KBM-7 (cell line): ENCODE measurements at places on chromosomes 3 and 15.

DNA sequence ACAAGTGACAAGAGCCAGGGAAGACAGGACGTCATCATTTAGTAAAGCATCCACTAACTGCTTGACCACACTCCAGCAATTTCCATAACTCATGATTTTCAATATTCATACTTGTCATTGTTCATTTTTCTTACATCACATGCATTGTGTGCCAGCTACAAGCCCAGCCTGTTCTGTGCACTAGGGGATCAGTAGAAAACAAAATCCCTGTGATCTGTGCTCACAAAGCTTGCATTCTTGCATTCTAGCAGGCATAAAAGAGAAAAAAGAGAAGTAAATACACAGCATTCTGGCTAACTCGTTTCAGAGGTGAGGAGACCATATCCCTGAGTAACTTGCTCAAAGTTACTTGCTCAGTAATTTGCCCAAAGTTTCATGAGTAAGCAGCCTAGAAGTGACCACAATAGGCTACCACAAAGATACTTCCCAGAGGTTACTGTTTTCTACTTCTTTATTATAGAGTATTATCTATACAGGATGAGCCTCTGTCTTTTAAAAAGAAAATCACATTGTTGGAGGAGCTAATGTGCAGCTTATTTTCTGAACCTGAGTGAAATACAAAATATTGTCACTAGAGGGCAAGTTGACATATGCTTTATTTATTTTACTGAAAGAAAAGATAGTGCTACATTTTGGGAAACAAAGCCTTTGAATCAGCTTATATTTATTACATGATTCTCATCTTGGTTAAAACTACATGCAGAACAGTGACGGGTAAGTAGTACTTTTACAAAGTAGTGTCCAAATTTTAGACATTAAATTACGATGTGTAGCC is 701.4 kb upstream of the LMCD1 start:
- peak; percentile 26 for DNase-seq

DNA sequence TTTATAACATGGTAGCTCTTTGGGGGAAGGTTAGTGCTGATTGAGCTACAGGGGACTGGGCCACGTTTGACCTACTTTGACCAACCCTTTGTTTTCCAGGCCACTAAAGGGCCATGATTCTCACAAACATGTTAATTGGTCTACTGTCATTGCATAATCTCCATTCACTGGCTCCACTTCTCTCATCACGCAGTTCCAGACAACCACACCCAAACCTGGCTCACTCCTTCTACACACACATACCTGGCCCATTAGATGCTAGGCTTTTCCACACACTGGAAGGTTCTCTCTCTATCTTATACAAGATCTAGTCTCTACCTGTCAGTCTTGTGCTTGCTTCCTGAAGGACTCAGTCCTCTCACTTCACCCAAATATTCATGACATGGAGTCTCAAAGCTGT is 15.9 kb downstream of the TGM5 start:
- no peak for DNase-seq

DNA sequence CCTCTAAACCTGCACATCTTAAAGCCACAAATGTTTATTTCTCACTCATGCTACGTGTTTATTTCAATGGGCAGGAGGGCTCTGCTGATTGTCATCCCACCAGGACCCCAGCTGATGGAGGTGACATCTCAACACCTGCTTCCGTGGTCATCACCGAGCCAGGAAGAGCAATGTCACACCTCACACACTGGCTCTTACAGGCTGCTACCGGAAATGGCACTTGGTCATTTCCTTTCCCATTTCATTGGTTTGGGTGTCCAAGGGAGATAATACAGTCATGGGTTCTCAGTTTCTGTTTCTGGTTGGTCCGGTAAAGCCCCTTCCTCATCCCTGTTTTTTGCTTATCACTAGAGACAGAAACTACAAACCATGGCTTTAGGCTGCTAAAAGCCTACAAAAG is 41.9 kb downstream of the ABHD2 start:
- peak; percentile 30 for DNase-seq

GRCh38 chr3:172189987-172190603 is 150.7 kb downstream of the FNDC3B start:
- no peak for DNase-seq

DNA sequence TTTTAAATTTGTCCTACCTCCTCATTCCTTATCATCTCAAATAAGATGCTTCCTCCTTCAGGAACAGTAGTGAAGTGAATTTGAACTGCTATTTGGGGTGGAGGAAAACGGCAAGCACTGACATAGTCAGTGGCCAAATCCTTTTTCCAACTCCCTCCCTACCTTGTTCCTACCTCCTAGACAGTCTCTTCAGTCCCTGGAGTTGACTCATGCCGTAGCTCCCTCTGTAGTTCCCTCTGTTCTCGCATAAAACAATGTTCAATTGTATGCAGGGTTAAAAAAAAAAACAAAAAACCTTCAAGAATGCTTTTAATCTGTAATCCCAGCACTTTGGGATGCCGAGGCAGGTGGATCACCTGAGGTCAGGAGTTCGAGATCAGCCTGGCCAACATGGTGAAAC is 1.4 kb downstream of the UBR1 start:
- no peak for DNase-seq

GRCh38 chr3:190865828-190866227 is 3.3 kb upstream of the GMNC start:
- DNase-seq, result no peak

GRCh38 chr3:64467255-64467944 is 220.4 kb downstream of the ADAMTS9 start:
- DNase-seq, result no peak

DNA sequence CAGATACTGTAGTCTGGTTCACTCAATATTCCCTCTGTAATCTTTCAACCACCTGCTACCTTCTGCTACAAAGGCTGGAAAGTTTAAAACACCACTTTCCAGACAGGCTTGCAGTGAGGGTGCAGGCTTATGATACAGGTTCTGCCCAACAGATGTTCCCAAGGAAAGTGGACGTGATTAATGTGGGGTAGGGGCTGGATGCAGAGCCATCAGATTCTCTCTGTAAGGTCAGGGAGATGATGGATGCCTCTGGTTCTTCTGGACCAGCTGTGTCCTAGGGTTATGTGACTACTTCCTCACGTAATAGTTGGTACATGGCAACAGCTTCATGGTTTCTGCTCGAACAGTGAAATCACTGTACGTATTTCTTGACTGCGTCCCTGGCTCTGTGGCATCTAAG is 11.1 kb downstream of the GPR176 start:
- DNase-seq, result no peak

GRCh38 chr15:59020322-59020721 is 32.9 kb downstream of the RNF111 start:
- no peak for DNase-seq

GRCh38 chr15:97012986-97013385 is 682.5 kb downstream of the NR2F2 start:
- DNase-seq, result no peak

- DNase-seq, result no peak
Measured at GRCh38 chr3:14082108-14082657, 42.5 kb downstream of the CHCHD4 start.

GRCh38 chr3:117768581-117768980 is 1059.0 kb downstream of the TUSC7 start:
- no peak for DNase-seq

- no peak for DNase-seq
Measured at GRCh38 chr15:67593562-67593961, 51.1 kb downstream of the MAP2K5 start.

GRCh38 chr3:197791113-197791891 is at the start of gene LRCH3:
Gene LRCH3 (plus strand): TSS chr3:197791254. CDS start chr3:197791279, 25 bp downstream.
- DNase-seq, result peak; percentile 88

DNA sequence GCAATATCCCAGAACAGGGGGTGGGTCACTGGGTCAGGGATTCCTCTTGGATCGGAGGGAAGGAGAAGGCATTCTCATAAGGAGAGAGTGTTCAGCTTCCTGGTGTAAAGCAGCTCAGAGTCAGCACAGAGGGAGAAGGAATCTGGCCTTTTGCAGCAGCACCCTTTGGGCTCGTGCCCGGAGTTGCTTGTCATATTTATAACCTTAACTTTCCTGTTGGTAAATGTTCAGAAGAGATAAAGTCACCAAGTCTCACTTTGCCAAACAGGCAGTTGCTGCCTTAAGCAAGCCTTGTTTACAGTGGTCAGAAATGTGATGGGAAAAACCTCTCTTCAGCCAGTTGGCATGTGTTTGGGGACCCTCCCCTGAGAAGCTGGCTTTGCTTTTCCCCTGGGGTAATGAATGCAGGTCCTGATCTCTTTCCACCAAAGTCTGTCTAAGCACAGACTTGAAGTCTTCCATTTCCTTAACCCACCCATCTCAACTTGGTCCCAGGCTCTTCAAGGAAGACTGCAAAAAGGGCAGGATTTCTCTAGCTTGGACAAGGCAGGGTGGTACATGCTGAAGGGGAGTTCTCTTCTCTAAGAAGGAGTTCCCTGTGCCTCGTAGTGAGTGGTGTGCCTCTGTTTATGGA is 206.9 kb upstream of the BHLHE40 start:
- no peak for DNase-seq

GRCh38 chr3:8529738-8530525 is 28.3 kb downstream of the LMCD1 start:
- peak; percentile 15 for DNase-seq

- DNase-seq, result no peak
Measured at GRCh38 chr3:158491968-158492367, 79.0 kb upstream of the MLF1 start.

DNA sequence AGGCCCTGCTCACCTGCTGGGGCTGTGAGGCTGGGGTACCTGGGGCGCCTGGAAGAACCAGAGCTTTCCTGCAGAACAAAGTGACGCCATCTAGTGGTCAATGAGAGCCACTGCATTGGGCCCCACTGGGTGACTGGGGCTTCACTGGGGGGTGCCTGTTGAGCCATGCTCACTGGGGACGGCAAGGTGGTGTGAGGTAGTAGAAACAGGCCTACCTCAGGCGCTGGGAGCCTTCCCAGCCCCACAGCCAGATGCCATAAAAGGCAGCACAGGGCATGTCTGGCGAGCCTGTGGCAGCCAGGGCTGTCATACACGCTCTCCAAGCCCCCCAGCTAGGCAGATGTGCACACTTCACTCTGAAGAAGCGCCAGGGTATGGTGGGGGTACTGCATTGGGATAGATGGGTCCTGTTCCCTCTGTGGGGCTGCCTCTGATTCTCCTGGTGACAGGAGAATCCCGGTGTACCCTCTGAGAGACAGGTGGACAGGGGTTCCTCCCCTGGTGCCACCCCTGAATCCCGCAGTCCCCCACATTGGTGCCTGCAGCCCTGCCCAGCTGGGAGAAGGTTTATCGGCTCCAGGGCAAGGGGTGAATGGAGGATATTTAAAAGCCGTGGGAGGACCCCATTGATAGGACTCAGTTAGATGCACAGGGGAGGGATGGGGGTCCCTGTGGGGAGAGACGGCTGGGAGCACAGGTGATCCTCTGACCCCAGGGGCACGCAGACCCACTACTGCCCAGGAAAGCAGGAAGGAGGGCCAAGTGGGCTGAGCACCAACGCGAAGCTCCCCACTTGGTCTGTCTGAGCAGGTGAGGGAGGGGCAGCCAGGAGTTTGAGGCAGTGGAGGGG is 178.8 kb downstream of the NSMCE3 start:
- DNase-seq, result peak; percentile 20

DNA sequence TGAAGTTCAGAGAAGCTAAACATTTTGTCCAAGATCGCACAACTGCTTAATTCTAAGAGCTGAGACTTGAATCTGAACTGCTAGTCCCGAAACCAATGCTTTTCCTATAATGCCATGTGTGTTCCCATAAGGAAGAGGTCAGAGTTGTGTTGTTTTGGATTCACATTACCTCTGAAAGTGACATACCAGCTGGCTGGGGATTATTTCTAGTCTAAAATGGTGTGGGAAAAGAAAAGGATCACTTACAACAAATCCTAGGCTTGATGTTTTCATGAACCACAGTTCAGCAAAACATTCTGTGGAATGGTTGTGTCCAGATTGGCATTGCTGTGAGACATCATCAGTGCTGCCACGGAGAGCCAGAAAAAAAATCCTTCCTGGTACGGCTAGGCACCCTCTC is 35.0 kb upstream of the LRRC3B start:
- no peak for DNase-seq
